BJ (cell line): ENCODE measurements at places on chromosomes 6 and 20.
A peak's percentile ranks its signal among the peaks of the same experiment; 100 is the strongest.

DNA sequence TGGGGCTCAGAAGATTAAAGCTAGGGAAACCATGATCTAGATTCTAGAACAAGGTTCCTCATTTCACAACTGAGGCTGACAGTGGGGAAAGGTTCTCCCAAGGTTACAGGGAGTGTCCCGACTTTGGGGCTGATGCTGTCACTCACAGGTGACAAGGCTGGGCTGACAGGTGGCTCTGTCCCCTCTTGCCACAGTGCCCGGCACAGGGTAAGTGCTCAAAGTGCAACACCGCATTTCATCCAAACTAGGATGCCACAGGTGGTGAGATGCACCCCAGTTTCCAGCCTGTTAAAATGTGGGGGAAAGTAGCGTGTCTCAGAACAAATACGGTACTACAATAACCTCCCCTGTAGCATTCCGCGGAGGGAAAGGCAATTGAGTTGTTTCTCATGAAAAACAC, 7.8 kb downstream of the ZBP1 start:
- no peak for DNase-seq

DNA sequence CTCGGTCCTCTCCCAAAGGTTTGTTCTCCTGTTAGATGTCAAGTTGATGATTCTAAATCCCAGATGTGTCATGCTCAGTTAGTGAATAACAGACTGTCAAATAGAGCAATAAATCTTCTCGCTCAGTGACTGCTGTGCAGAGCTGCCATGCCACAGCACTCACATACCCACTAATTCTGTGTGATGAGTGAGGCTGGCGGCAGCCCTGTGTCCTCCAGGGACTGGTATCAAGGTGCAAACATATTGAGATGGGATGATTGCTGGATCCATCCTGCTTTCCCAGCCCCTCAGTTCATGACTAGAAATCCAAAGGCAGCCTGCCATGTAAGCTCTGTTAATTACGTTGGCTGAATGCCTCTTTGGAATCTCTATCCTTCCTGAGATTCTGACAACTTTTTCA, 103.9 kb downstream of the OLIG3 start:
- no peak for DNase-seq

GRCh38 chr6:14817074-14817473, 428.8 kb upstream of the JARID2 start:
- DNase-seq = no peak

- DNase-seq = no peak
Measured at GRCh38 chr20:43151256-43151655, 38.5 kb downstream of the PTPRT start.

DNA sequence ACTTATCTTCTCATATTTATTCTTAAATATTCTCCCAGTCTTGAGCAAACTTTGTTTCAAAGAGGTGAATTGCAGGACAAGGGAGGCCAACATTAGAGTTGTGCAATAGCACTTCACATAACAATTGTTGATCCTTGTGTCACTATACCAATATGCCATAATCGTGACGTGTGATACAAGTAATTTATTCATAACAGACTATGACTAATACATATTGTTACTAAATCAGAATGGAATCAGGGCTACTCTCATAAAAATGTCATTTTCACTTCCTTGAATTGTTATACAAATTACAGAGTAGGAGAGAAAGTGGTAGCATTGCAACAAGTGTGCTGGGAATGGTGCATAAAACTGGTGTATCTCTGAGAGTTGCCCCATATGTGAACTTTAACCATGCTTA, 37.2 kb upstream of the PLCB1 start:
- DNase-seq = peak; percentile 53

GRCh38 chr6:7615611-7616383, 25.8 kb downstream of the SNRNP48 start:
- DNase-seq = no peak

GRCh38 chr6:108835218-108835850, 12.9 kb upstream of the ARMC2 start:
- DNase-seq = no peak

DNA sequence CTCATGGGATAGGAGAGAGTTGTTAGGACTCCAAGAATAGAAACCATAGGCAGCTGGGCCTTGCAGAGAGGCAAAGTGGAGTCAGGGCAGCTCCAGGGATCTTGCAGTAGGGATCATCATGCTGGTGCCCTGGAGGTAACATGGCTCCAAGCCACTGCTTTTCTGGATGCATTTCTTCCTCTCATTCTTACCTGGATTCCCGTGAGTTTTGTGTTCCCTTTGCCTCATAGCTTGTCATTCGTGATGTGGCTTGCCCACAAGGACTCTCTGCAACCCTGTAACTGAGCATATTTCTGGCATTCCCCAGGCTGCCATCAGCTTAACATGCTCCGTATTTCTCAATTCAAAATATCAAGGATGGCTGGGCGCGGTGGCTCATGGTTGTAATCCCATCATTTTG, 5.3 kb downstream of the NHLRC1 start:
- DNase-seq = no peak

- no peak for DNase-seq
Measured at GRCh38 chr6:50820869-50821264, 2.2 kb downstream of the TFAP2B start.

DNA sequence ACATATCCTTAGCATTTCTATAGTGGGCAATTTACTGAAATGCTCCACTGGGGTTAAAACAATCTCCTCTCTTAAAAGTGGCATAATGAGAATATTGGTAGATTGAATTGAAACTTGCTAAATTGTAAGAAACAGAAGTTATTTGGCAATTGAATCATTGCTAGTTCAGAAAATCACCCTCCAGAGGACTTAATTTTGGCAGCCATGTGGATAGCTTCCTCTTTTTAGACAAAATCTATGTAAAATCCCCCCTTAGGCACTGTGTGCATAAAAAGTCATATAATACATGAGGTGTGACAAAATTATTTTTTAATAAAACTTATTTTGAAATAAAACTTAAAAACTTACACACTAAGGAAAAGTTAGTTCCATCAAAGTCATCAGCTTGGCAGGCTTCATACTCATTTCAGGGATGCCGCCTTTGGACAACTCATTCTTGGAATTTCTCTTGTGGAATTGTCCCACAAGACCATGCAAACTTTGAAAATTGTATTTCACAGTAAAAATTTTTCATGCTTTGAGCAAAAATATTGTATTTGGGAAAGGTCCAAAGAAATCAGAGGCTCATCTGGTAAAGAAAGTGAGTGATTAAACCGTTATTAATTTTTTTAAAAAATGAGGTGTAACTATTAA, 473.0 kb downstream of the BCKDHB start:
- DNase-seq = no peak

DNA sequence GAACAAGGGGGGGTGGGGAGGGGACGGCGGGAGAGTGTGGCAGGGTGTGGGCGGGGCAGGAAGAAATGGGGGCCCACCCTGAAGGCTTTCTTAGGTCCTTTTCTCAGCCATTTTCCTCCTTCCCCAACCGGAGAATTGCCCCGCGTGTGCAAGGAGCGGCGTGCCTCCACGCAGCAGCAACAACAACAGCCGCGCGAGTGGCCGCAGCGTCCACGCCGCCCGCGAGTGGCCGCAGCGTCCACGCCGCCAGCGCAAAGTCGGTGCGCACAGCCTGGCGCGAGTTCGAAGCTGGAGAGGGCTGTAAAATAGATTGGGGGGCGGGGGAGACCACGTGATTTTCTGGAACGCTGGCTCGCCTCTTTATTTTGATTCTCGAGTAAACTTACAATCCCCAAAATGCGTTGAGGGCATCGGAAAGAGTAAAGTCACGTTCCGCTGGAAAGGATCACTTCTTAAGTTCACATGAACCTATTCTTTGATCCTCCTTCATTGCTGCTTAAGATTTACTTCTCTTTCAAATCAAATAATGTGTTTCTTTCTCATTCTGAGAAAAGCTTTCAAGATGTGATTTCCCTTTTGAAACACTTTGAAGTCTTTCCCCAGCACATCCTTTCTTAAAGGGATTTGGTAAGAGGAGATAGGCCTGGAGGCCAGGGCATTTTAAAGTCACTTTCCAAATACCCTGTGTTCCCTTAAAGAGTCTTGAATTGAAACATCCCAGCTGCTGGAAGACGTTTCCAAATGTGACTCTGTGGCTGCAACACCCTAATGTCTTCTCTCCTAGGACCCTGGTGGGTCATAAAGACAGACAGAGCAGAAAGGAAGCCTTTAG, 66.7 kb upstream of the ZNF217 start:
- no peak for DNase-seq

GRCh38 chr20:31713312-31714273, 9.1 kb downstream of the BCL2L1 start:
- peak; percentile 70 for DNase-seq

DNA sequence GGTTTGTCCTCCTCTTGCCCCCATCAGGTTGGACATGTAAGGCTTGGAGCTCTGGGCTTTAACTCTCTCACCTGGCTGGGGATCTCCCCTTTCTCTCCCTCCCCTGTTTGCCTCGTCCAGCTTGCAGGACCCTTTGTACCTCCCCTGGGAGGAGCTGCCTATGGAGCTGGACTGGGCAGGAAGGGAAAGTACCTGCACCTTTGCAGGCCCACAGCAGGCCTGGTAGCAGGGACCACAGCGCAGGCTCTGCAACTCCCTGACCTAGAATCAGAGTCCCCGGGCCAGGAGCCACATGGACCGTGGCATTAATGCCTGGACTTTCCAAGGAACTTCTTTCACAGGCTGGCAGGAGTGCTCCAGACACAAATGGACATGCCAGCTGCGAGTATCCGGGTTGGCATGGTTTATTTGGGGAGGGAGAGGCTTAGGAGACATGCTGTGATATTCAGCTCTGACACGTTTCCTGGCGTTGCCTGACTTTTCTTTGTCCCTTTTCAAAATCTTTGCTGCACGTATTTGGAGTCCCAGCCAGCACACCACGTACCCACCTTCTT, 268.5 kb upstream of the EXOC2 start:
- DNase-seq = no peak

DNA sequence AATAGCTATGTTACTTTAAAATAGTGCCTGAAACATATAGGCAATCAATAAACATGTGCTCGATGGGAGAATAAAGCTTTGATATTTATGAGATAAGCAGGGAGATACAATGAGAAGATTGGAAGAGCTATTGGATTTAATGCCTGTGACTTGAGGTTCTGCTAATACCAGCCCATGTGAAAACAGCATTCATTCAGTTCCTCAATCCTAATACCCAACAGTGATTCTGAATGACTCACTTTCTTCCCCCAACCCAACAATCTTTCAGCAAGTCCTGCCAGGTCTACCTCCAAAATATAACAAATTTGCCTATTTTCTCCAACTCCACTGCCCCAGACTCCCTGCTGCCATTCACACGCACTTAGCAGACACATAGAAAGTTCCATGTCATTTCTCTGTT, 26.6 kb upstream of the KLHL31 start:
- DNase-seq = no peak

DNA sequence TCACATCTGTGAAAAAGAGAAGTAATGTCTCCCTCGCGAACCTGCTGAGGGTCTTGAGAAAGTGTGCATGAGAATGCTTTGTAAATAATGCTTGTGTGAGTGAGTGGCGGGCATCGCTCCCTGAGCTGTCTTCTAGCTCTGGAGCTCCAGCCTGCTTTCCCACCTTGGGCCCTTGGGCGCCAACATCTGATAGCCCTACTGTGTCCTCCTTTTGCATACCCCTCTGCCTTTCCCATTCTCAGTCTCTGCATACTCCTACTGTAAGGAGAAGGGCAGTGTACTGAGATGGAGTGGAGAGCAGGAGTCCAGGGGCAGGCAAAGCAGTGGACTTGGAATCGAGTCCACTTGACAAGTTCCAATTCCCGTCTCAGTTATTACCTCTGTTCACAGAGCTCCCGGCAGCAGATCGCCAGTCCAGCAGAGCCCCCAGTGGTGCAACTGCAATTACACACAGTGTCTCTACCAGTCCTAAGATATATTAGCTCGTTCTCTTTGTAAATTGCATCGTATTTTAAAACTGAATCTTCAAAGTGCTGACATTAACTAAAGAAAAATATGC, 847 bp upstream of the NCR2 start:
- DNase-seq = no peak

- DNase-seq = no peak
Measured at GRCh38 chr6:110882274-110882619, 7.7 kb downstream of the AMD1 start.

GRCh38 chr6:26375270-26375669, 7.6 kb upstream of the BTN2A2 start:
- no peak for DNase-seq

DNA sequence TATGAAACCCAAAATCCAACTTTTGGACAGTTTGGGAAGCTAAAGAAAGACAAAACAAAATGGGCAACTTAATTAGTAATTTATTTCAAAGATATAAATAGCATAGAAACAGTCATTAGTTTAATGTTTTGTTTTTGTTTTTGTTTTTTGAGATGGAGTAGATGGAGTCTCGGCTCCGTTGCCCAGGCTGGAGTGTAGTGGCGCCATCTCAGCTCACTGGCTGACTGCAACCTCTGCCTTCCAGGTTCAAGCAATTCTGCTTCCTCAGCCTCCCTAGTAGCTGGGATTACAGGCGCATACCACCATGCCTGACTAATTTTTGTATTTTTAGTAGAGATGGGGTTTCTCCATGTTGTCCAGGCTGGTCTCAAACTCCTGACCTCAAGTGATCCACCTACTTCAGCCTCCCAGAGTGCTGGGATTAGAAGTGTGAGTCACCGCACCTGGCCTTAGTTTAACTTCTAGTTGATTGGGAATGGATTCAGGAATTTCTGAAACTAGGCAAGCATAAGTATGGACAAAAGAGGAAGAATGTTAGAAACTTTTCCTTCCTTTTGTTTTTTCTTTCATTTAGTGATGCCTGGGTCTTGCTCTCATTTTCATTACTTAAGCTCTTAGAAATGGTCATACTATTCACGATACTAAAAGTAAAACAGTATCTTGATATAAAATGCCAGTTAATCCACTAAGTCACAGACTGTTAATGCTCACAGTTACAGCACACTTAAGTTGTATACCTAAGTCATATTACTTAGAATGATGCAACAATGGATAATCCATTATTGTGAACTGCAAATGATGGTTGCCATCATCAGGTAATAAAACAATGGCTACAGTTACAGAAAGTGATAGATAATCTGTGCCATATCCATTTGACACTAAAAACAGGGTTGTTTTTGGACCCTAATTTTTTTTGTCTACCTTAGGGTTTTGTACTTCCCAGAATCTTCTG, 8.2 kb downstream of the SENP6 start:
- no peak for DNase-seq

DNA sequence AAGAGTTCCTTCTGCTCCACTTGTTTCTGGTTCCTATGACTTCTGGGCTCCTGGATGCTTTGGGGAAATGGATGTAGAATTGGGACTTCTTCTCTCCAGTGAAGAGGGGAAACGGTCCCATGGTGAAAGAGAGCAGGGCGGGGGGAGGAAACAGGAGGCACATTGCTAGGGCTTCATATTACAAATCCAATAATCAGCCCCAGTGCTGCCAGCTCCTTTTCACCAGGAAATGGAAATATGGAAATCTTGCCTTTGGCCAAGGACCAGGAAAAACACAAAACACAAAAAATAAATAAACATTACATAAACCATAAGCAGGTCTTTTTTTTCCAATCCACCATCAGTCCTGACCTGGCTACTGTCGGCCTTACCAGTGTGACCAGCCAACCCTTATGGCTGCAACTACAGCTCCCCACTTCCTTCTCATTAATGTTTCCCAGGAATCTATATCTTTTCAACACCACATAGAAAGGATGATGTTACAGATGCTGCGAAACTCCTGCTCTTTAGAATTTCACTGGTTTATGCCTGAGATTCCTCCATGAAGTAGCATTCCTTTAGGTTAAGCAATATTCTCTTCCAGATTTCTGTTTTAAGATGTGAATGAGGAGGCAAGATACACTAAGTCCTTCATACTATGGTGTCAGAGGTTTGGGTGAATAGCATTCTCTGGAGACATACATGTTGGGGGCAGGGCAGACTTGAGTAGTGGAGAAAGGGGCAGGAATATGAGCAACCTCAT, 2.0 kb downstream of the PI3 start:
- DNase-seq = no peak
